ENCODE measurements at places on chromosomes 12 and 14.

DNA sequence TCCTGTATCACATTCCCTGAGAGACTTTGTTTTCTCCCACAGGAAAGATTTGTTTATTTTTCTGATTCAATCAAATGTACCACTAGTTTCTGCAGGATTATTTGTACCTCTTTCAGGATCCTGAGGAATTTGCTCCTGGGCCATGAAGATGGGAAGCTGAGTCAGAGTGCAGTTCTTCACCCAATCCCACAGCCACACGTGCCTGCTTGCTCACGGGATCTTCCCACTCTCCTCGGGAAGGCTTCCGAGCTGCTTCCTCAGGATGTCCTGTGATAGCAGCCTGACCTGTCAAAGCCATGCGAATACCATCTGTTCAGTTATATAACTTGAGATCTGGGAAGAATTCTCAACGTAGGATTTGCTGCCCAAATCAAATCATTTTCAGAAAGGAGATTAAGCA is 41.8 kb upstream of the HIF1A start:
- no peak for DNase-seq

- no peak for DNase-seq
These were observed 5.9 kb upstream of the EP400 start for GRCh38 chr12:131943876-131944275.

DNA sequence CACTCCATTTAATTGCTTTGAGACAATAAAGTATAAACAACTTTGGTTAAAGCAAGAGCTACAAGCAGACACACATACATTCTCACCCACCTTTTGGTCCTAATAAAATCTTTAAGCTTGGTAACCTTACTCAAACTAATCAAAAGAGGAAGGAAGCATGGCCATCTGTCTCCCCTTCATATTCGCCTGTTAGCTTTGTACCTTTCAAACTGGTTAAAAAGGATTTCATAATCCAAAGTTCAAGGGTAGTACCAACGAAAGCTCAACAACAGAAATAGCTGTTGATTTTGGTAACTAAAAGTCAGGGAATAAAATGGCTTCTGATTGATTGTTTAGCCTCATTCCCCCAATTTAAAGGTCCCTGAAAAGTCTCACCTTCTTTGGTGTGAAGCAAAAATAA is 456.9 kb downstream of the BCAT1 start:
- DNase-seq, result no peak

DNA sequence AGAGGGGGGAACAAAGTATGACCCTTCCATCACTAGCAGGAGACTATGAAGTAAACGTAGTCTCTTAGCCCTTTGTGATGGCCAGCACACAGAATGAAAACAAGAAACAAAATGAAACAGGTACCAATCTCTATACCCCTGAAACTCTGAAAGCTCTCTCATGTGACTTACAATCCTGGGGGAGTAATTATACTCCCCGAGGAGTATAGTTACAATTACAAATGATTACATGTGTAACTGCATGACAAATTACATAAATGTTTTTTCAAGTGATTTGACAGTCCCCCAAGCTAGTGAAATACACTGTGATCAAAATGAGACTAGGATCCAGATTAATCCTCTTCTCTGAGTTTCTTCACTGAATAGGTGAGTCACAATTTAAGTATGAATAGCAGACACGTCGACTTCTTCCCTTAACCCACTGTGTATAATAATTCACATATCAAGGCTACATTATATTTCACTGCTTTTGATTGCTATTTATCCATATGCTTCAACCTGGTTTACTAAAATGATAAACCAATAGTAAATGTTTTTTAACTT is 74.0 kb downstream of the SPTSSA start:
- DNase-seq, result no peak

GRCh38 chr14:80269353-80269925 is 58.1 kb upstream of the DIO2 start:
- no peak for DNase-seq

DNA sequence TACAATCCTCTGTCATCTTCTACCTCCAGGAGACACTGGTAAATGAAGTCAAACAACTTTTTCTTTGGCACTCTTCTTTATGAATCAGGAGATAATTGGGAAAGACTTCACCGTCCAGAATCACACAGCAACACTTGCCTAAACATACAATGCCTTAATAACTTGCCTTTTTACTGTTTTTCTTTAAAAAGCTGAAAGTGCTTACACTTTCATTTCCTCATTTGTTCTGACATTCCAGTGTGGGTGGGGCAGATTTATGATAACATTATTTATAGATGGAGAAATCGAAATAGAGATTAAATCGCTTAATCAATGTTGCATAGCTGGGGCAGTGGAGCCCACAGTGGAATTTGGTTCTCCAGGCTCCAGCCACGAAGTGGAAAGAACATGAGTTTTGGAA is 2.8 kb upstream of the FRS2 start:
- DNase-seq, result no peak

- DNase-seq, result no peak
These were observed 9.5 kb downstream of the HSP90AA1 start for GRCh38 chr14:102077382-102077709.

- DNase-seq, result no peak
These were observed 171.9 kb upstream of the KITLG start for GRCh38 chr12:88752183-88752582.
